ENCODE measurements at places on chromosomes 5 and 9. TPM values are rescaled to one million over a fixed set of nuclear protein-coding genes. Genes with fewer than 3 reads are reported as not detected.

The GNA14 gene
- total RNA-seq, result 3.2 TPM

The STXBP1 gene
- 19.0 TPM for total RNA-seq

The SPATA31C1 gene
- not detected for total RNA-seq

The FCN1 gene
- total RNA-seq, result not detected

The CDKN2A gene
- 2.0 TPM for total RNA-seq

The MAP1B gene
- 155 TPM for total RNA-seq

The ZNF883 gene
- total RNA-seq, result 2.6 TPM

The PCDHGA9 gene
- total RNA-seq, result 1.8 TPM

The NR4A3 gene
- 0.07 TPM for total RNA-seq

The EQTN gene
- total RNA-seq, result not detected

The GFPT2 gene
- 0.46 TPM for total RNA-seq

The TAF11L10 gene
- total RNA-seq, result not detected

The ARL14EPL gene
- total RNA-seq, result 0.39 TPM

The EEIG1 gene
- total RNA-seq, result 5.2 TPM

The MYMK gene
- not detected for total RNA-seq

The BRD3 gene
- 10.0 TPM for total RNA-seq

The SNX2 gene
- total RNA-seq, result 64.7 TPM

The DPM2 gene
- 12.1 TPM for total RNA-seq

The GPR150 gene
- 0.20 TPM for total RNA-seq

The MEGF9 gene
- 27.4 TPM for total RNA-seq

The SVEP1 gene
- 0.46 TPM for total RNA-seq

The GABRA6 gene
- total RNA-seq, result not detected

The INSYN2B gene
- 21.4 TPM for total RNA-seq

The AIF1L gene
- total RNA-seq, result 64.6 TPM

The PFN3 gene
- total RNA-seq, result not detected

The GRIA1 gene
- not detected for total RNA-seq

The HSPB3 gene
- total RNA-seq, result not detected

The CD274 gene
- 44.7 TPM for total RNA-seq

The ANXA2R gene
- total RNA-seq, result 1.4 TPM

The KLF4 gene
- total RNA-seq, result 1.6 TPM

The SH3GL2 gene
- 0.79 TPM for total RNA-seq

The SDHA gene
- 219 TPM for total RNA-seq

The SPINK1 gene
- total RNA-seq, result not detected

The PTGS1 gene
- total RNA-seq, result 14.4 TPM

The IL4 gene
- not detected for total RNA-seq

The FOXD1 gene
- total RNA-seq, result 1.1 TPM

The CDK5RAP2 gene
- total RNA-seq, result 34.9 TPM

The OR1Q1 gene
- not detected for total RNA-seq

The PPP3R2 gene
- not detected for total RNA-seq

The PCYOX1L gene
- total RNA-seq, result 19.4 TPM

The LIX1 gene
- total RNA-seq, result not detected

The NR2F1 gene
- total RNA-seq, result 32.4 TPM

The LCN9 gene
- not detected for total RNA-seq

The SPINK6 gene
- total RNA-seq, result not detected

The LURAP1L gene
- total RNA-seq, result 3.3 TPM

The TTC33 gene
- total RNA-seq, result 14.8 TPM

The TCF7 gene
- total RNA-seq, result 0.07 TPM

The CDH9 gene
- total RNA-seq, result not detected
